ENCODE measurements at places on chromosomes 7 and 10.
A peak's percentile ranks its signal among the peaks of the same experiment; 100 is the strongest.

DNA sequence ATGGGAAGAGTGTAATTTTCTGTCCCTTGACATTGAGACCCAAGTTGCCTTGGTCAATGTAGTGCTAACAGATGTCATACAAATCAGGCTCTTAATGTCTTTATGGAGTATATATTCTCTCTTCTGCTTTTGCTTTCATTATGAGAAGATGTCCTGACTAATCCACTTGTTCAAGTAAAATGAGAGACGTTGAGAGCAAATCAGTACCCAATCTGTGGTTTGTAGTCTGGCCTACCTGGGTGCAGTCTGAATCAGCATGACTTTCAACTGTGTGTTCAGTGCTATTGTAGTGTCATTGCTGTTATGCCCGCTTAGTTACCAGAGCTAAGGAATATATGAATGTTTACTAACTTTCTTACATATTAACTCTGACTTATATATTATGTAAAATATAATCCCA, 612.4 kb downstream of the ANKRD7 start:
- H3K4me3 ChIP-seq = no peak overlapping the region
- no peak for DNase-seq
- H3K36me3 ChIP-seq = no peaks in the 10 kb centered on the region
- no peaks in the 10 kb centered on the region for H3K4me1 ChIP-seq
- no peaks in the 10 kb centered on the region for H3K27me3 ChIP-seq

GRCh38 chr10:52961323-52961722, 188.7 kb upstream of the MBL2 start:
- no peaks in the 10 kb centered on the region for H3K27me3 ChIP-seq
- no peak overlapping the region for H3K4me3 ChIP-seq
- no peak overlapping the region for H3K27ac ChIP-seq
- H3K36me3 ChIP-seq = no peaks in the 10 kb centered on the region

GRCh38 chr10:17028798-17029197, 100.8 kb downstream of the CUBN start:
- H3K27me3 ChIP-seq = no peaks in the 10 kb centered on the region
- DNase-seq = no peak
- H3K36me3 ChIP-seq = no peaks in the 10 kb centered on the region
- H3K4me3 ChIP-seq = no peak overlapping the region
- peaks cover 60% of the 10 kb centered on the region for H3K4me1 ChIP-seq

DNA sequence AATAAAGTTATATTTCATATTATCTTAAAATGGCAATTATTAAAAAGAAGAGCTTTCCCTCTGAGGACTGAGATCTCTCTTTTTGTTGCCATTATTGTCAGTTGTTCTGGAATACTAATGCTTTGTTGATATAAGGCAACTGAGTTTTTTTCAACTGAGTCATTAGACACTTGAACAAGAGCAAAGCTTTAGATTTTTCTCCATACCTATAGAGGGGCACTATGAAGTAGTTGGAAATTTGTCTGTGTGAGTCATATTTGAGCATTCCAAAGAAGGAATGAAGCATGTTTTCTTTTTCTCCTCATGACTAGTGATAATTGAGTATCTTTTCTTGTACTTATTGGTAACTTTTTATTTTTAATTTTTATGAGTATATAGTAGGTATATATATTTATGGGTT, 24.5 kb downstream of the RPA3 start:
- peaks cover 11% of the 10 kb centered on the region for H3K4me1 ChIP-seq
- no peak for DNase-seq
- no peaks in the 10 kb centered on the region for H3K36me3 ChIP-seq
- no peak overlapping the region for H3K27ac ChIP-seq
- H3K27me3 ChIP-seq = no peaks in the 10 kb centered on the region
- H3K4me3 ChIP-seq = no peak overlapping the region

GRCh38 chr10:28363376-28363775, 60.5 kb upstream of the MPP7 start:
- DNase-seq = no peak
- H3K36me3 ChIP-seq = no peaks in the 10 kb centered on the region
- H3K27me3 ChIP-seq = no peaks in the 10 kb centered on the region
- H3K4me1 ChIP-seq = peaks cover 12% of the 10 kb centered on the region
- H3K4me3 ChIP-seq = no peak overlapping the region
- no peak overlapping the region for H3K27ac ChIP-seq

DNA sequence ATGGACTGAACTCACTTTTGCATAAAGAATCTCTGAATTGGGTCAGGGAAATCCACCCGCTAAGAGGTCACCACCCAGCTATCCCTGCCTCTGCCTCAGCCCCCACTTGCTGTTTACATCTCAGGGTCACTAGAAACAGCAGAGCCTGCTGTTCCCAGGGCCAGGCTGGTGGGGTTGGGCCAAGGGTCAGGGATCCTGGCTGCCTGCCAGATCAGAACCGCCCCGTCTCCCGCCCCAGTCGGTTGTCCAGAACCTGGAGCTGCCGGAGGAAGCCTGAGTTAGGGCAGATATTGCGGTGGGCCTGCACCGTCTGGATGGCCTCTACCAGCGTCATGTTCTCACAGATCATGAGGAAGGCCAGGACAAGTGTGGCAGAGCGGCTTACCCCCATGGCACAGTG, 17.0 kb upstream of the SAMD8 start:
- H3K27me3 ChIP-seq = no peaks in the 10 kb centered on the region
- no peaks in the 10 kb centered on the region for H3K36me3 ChIP-seq
- peak; percentile 50 for DNase-seq
- H3K4me1 ChIP-seq = no peaks in the 10 kb centered on the region
- H3K4me3 ChIP-seq = no peak overlapping the region

All from upper lobe of left lung (tissue), 6 donors.